ENCODE measurements at places on chromosomes 12 and 14.

- no peak overlapping the region for H3K4me3 ChIP-seq
- no peak overlapping the region for H3K27ac ChIP-seq
- no peak for DNase-seq
- no peaks in the 10 kb centered on the region for H3K27me3 ChIP-seq
- peaks cover 20% of the 10 kb centered on the region for H3K36me3 ChIP-seq
Measured at GRCh38 chr14:92568621-92569479, 55.3 kb downstream of the RIN3 start.

- H3K36me3 ChIP-seq, result no peaks in the 10 kb centered on the region
- no peak overlapping the region for H3K27ac ChIP-seq
- H3K27me3 ChIP-seq, result no peaks in the 10 kb centered on the region
- DNase-seq, result no peak
- H3K4me1 ChIP-seq, result peaks cover 9% of the 10 kb centered on the region
Measured at GRCh38 chr14:59098377-59098776, 90.1 kb upstream of the DAAM1 start.

DNA sequence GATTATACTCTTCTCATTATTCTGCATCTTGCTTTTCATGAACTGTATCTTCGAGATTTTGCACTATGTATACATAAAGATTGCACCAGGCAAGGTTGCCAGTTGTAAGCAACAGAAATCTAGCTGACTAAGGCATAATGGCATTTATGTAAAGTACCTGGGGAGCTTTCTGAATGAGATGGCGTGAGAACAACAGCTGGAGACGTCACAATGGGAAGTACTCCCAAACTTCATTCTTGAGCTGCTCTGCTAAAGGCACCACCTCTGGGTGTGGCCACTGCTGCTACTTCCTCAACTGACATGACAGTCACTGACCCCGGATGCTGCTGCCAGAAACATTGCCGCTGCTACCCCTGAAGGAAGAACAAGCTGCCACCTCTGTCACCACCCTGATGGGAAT lies 220.7 kb downstream of the NOVA1 start:
- no peaks in the 10 kb centered on the region for H3K36me3 ChIP-seq
- H3K27ac ChIP-seq, result no peak overlapping the region
- no peak for DNase-seq
- no peaks in the 10 kb centered on the region for H3K4me1 ChIP-seq
- H3K27me3 ChIP-seq, result no peaks in the 10 kb centered on the region

DNA sequence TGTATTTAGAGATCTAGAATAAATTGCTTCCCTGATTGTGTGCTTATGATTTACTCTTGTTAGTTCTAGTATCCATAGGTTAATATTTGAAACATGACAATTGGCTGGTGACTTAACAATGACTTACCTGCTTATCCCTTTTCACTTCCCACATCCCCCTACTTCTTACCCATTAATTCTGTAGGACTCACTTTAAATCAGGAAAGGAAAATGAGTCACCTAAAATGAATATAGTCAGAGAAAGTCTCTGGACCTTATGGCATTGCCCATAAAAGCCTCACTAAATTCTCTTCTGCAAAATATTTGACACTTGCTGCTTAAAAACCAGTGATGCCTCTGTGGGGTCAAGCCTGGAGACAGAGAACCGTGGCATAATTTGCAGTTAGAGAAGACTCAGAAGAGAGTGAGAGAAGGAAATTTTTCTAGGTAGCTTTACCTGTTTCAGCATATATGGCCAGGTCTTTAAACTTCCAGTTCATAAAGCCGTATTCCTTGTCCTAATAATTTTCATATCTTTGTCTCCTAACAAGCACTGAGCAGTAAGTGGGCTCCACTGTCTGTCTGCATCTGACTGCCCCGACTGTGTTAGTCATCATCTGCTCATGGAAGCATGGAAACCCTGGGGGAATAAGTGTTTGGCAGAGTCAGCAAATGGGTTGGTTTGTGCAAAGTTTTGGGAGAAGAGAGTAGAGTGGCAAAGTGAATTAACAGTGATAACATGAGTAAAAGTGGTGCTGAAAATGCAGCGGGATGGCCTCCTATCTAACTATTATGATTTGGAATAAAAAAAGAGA lies 294.4 kb downstream of the AKAP6 start:
- H3K4me3 ChIP-seq, result no peak overlapping the region
- no peaks in the 10 kb centered on the region for H3K36me3 ChIP-seq
- no peaks in the 10 kb centered on the region for H3K4me1 ChIP-seq
- H3K27ac ChIP-seq, result no peak overlapping the region

DNA sequence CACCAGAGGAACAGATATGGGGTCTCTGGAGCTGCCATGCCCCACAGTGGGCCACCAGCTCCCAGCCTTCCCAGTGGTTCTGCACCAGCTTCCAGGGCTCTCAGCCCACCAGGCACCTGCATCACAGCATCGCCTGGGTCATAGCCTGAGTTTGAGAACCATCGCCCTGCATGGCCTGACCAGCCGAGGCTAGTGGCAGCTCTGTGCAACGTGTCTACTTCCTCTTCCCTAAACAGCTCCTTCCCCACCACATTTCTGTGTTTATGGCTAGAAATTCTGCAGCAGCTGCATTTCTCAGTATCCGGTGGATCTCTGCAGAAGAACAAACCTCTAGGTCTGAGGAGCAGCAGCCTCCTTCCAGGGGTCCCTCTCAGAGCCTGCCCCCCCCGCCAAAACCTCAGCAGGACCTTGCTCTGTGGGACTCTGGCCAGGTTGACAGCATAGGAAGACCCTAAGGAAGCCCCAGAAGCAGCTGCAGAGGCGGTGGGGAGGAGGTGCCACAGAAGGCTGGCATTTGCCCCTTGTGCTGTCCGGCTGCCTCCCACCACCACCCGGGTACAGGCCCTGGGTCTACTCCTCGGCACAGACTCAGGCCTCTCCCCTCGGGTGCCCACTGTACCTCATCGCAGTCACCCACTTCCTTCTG lies 47.7 kb downstream of the PSMA6 start:
- no peaks in the 10 kb centered on the region for H3K36me3 ChIP-seq
- no peak for DNase-seq
- no peak overlapping the region for H3K4me3 ChIP-seq
- peaks cover 88% of the 10 kb centered on the region for H3K4me1 ChIP-seq
- no peaks in the 10 kb centered on the region for H3K27me3 ChIP-seq
- H3K27ac ChIP-seq, result peak overlapping the region; percentile 96

- no peaks in the 10 kb centered on the region for H3K36me3 ChIP-seq
- H3K4me1 ChIP-seq, result no peaks in the 10 kb centered on the region
Measured at GRCh38 chr12:107360482-107360881, 267.1 kb upstream of the CRY1 start.

DNA sequence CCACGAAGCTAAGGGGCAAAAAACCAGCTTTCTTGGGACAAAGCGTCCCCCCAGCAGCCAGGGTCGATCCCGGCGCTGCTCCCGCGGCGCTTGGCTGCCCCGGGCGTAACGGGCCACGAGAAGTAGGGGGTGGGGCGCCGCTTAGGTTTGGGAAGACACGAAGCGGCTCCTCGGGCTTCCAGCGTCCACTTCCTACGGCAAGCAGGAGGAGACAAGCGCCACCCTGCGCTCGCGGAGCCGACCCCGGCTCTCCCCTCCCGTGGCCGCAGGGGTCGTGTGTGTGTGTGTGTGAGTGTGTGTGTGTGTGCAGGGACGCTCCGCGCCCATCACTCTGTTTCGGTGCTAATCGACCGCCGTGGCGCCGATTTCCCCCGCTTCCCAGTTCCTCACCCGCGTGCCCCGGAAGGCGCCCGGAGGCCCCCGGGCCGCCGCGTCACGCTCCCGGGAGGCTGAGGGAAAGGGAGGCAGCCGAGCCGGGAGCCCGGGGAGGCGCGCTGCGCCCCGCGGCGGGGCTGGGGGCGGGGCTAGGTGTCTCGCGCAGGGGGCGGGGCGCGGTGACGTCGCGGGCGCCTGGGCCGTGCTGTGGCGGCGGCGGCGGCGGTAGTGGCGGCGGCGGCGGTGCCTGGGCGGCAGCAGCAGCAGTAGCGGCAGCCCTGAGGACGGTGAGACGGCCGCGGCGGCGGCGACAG lies at the start of gene ERC1:
TSS of gene ERC1 (plus strand) at position 563 of the 689 bp plus-strand sequence. CDS start 36,681 bp downstream, outside the sequence.
- peaks cover 57% of the 10 kb centered on the region for H3K4me1 ChIP-seq
- peaks cover 5% of the 10 kb centered on the region for H3K36me3 ChIP-seq
- H3K27me3 ChIP-seq, result no peaks in the 10 kb centered on the region
- peak within 1 kb of the TSS; percentile 97 for H3K4me3 ChIP-seq
- DNase-seq, result peak; percentile 96
- H3K27ac ChIP-seq, result peak within 1 kb of the TSS; percentile 95

DNA sequence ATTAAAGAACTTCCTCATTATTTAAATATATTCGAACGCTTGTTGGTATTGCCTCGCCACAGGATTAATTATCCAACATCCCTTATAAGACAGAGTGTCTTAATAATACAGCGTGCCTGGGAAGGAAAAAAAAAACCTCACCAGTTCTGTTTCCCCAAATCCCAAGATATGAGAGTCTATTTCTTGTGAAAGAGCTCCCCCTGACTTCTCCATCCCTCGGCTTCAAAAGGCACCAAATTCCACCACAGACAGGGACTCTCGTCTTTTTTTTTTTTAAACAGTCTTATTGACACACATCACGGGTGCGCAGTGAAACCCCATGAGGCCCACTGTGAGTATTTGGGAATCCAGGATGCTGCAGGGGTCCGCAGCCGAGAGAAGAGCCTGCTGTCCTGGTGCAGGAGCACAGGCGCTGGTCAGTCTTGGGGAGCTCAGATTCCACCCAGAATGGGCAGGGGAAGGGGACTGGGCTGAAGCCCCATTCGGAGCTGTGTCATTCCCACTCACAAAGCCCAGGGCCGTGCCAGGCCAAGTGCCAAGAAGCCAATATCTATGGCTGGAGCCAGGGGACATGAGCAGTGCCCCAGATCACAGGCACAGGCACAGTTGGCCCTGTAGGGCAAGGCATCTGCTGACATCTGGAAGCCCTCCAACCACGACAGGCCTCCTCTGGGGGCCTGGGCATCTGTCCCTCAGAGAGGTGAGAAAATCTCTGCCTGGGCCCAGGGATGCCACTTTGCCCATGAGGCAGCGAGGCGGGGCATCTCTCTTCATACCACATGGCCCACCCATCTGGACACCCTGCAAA lies 71.9 kb downstream of the BCL11B start:
- no peak overlapping the region for H3K27ac ChIP-seq
- H3K36me3 ChIP-seq, result no peaks in the 10 kb centered on the region
- no peak for DNase-seq
- H3K4me1 ChIP-seq, result peaks cover 14% of the 10 kb centered on the region

DNA sequence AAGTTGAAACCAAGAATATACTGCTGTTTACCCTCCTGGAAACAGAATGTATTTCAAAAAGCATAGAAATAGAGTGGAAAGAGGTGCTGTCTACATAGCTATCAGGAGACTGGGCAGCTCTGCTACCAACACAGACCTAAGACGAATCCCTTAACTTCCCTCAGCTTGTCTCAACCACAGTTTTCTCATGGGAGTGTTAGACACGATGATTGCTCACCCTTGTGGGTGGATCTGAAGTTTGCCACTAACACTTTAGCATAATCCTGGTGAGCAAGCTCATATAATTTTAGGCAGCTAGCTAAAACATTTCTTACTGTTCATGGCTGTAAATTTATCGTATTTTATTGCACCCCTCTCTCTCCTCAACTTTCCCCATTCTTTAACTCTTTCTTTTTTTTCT lies 38.5 kb downstream of the C12orf75 start:
- DNase-seq, result no peak
- H3K36me3 ChIP-seq, result no peaks in the 10 kb centered on the region
- H3K27ac ChIP-seq, result no peak overlapping the region
- no peak overlapping the region for H3K4me3 ChIP-seq
- no peaks in the 10 kb centered on the region for H3K27me3 ChIP-seq
- H3K4me1 ChIP-seq, result no peaks in the 10 kb centered on the region

All from esophagus muscularis mucosa (tissue), 4 donors.